NCI-H1417 treated with DMSO at 0.1 percent for 48 hours (cell line): ENCODE measurements at places on chromosomes 4 and X.

- DNase-seq = no peak
Measured at GRCh38 chr4:171031338-171031737, 781.9 kb upstream of the GALNTL6 start.

DNA sequence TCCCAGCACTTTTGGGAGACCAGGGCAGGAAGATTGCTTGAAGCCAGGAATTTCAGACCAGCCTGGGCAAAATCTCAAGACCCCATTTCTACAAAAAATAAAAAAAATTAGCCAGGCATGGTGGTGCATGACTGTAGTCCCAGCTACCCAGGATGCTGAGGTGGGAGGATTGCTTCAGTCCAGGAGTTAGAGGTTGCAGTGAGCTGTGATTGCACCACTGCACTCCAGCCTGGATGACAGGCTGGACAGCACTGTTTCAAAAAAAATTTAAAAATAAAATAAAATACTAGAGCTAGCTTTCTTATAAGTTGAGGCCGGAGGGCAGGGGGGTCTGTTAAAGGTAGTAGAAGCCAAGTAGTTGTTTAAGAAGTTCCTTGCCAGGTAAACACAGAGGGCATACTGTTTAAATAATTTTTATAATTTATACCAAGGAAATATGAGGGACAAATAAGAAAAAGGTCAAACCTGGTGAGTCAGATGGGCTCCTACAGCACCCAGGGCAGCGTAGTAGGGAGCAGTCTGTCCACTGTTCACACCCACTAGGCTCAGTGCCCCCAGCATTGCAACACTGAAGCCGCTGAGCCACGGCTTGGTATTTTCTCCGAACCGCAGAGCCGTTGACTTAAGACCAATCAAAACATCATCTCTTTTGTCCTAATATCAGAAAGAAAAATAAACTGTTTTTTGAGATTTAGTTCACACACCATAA lies 17.3 kb downstream of the COQ2 start:
- DNase-seq = no peak

GRCh38 chr4:113745711-113746110 lies 15.8 kb downstream of the CAMK2D start:
- no peak for DNase-seq

DNA sequence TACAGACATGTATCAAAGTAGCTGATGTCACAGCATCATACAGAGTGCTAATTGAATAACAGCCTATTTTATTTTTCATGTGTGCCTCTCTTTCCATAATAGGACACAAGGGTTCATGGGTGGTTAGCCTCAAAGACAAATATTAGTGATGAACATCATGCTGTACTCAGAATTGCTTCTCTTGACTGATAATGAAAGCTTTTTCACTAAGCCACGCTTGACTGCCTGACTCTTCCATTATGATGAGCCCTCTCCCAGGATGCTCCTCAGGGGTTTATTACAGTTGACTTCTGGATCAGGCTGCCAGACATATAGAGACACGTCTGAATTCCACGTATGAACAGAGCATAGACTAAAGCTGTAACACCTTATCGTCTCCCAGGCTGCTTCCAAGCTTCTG lies 2757.5 kb downstream of the PCDH7 start:
- no peak for DNase-seq

DNA sequence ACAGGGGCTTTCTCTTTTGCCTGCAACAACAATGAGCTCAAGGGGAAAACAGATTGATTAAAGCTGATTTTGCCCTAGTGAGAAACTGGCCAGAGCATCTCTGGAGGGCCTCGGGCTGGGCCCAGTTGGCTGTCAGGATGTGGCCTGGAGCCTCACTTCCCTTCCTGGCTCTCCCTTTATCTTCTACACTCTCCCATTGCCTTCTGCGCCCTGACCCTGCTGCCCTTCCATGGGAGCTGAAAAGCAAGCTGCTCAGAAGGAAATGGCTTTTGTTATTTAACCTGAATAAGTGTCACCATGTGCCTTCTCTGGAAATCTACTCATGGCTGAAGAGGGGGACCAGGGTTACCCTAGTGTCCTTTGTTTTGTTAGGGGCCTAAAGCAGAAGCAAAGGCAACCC lies 43.8 kb downstream of the NHSL2 start:
- no peak for DNase-seq

- no peak for DNase-seq
Measured at GRCh38 chrX:123159403-123159802, 24.7 kb upstream of the GRIA3 start.

GRCh38 chrX:105260291-105261043 lies 40.0 kb upstream of the TEX13A start:
- DNase-seq = no peak

DNA sequence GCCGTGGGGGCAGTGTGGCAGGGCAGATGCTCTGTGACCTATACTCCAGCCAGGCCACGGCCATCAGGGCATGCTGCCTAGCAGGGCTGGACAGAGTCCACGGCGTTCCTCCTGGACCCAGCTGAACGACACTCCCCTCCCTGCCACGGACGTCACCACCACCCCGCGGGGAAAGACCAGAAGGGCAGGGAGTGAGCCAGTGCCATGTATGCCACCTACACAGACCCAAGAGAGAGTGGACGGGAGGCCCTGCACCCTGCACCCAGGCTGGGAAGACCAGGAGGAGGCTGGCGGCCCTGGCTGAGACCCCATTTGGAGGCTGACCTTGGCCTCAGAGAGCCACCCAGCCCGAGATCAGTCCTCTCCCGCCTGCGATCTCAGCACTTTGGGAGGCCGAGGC lies 101.9 kb downstream of the FAM53A start:
- no peak for DNase-seq

DNA sequence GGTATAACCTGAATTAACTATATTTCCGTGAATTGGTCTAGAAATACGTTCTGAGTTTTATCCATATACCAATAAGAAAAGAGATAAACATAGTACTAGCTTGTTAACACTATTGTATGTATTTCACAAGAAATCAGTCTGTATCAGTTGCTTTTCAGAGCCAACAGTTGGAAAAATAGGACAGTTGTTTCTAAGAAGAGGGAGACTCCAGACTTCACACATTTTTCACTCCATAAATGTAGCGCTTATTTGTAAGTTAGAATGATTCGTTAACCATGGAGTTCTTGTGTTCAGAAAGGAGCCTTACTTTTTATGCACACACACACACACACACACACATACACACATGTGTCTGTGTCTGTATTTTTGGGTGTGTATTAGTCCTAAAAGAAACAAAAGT lies 376.7 kb upstream of the SMIM31 start:
- no peak for DNase-seq

DNA sequence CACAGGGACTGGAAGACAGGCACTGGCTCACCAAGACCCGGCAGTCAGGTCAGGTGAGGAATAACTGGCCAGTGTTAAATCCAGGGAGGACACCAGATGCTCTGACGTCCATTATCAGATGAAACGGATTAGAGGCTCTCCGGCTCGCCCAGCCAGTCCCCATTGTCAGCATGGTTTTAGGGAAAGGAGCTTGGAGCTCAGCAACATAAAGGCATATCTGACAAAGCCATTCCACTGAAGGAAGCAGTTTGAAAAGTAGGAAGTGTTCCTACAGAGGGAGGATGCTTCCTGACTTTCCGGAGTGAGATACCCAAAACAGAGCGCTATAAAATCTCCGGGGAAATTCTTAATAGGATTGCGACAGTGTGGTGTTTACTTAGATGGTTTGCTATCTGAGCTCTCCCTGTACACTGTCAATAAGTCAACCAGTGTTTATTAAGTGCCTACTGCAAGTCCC lies 14.8 kb downstream of the NDNF start:
- no peak for DNase-seq

GRCh38 chrX:15914486-15914885 lies 59.9 kb upstream of the AP1S2 start:
- DNase-seq = no peak

- DNase-seq = no peak
Measured at GRCh38 chrX:32948130-32948529, 263.2 kb downstream of the DMD start.

DNA sequence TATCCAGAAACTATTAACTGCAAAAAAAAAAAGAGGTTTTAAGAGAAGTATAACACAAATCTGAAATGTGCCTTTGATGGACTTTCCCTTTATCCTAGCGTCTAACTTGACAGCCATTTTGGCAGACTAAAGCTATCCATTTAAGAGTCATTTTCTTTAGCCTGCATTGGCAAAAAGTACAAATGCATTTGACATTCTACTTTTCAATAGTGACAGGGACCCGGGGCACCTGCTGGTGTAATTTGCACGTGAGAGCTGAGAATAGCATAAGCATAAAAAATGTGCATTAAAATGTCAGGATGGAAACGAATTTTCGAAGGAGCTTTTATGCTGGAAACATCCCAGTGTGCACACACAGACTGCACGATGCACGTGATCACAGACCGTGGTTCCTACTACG lies 91.9 kb downstream of the DHRSX start:
- no peak for DNase-seq

GRCh38 chrX:119489212-119490074 lies 21.2 kb downstream of the SLC25A5 start:
- DNase-seq = no peak

GRCh38 chr4:181350615-181351415 lies 892.4 kb upstream of the TENM3 start:
- no peak for DNase-seq

DNA sequence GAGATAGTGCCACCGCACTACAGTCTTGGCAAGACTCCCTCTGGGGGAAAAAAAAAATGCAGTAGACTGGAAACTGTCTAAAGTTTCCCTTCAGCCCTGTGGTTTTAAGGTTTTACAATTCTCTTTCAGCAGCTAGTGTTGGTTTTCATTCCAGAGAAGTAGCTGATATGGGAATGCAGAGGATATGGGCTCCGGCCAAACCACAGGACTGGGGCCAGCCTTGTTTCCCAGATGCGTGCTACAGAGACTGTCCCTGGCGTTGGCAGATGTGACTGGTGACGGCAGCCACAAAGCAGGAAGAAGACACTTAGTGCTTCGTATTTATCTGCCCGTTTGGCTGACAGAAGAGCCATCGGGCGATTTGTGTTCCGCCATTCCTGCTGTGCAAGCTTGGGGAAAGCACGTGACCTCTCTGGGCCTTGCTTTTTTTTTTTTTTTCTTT lies 43.2 kb downstream of the ZBTB49 start:
- DNase-seq = no peak

GRCh38 chrX:115487608-115488007 lies 73.4 kb upstream of the PLS3 start:
- DNase-seq = no peak

DNA sequence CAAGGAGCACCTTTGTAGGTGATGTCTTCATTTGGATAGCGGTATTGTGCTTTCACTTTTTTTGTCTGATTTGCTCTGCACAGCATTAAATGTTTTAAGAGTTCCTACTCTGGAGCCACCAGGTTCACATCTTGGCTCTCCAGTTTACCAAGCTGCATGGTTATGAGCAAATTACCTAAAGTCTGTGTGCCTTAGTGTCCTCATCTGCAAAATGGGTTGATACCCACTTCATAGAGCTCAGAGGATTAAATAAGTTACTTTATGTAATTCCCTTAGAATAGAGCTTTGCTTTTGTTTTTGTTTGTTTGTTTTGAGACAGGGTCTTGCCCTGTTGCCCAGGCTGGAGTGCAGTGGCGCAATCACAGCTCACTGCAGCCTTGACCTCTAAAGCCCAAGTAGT lies 58.2 kb downstream of the UBE2K start:
- DNase-seq = no peak

- no peak for DNase-seq
Measured at GRCh38 chrX:108198420-108198819, 106.8 kb downstream of the ATG4A start.

- DNase-seq = no peak
Measured at GRCh38 chr4:4572821-4573220, 31.0 kb upstream of the STX18 start.

DNA sequence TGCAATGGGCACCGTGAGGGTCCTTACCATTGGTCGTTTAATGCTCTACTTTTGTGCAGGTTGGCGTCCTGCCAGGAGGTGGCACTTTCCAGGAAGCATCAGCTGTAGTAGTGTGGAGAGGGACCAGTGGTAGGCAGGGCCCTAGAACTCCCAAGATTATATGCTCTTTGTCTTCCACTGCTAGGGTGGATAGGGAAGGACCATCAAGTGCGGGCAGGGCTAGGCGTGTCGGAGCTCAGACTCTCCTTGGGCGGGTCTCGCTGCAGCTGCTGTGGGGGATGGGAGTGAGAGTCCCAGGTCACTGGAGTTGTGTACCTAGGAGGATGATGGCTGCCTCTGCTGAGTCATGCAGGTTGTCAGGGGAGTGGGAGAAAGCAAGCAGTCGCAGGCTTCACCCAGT lies 134.7 kb downstream of the KLF8 start:
- no peak for DNase-seq

DNA sequence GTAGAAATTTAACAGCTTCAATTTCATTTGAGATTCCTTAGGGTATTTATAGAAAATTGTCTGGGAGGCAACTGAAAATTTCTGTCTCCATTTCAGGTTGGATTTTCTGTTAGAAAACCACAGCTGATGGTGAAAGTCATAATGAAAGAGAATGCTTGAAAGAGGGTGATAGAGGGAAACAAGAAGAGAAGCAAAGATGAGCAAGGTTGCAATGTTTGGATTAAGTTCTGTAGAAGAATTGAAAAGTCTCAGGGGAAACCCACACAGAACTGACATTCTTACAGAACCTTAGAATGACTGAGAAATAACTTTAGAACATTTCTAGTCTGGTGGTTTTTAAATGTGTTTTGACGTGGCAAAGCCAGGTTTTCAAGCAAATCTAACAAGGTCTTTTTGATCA lies 14.7 kb downstream of the GBA3 start:
- no peak for DNase-seq

- no peak for DNase-seq
Measured at GRCh38 chrX:34546366-34546765, 110.7 kb downstream of the TMEM47 start.

- DNase-seq = no peak
Measured at GRCh38 chr4:8182858-8183725, 16.0 kb upstream of the SH3TC1 start.

DNA sequence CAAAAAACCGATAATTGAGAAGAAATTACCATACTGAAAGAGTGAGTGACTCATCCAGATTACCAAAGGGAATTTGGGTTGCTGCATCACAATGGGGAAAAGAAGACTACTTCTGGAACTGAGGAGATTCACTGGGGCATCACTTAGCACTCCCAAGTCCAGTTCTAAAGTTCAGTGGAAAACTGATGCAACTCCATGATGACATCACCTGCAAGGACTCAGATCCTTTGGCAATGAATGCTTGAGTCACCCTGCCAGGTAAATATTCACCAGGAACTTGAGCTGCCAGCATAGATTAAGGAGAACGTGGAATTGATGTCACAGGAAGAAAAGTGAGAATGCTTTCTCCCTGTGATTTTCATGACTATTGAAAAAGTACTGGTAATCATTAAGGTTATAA lies 32.0 kb upstream of the SMIM10L2A start:
- DNase-seq = no peak

DNA sequence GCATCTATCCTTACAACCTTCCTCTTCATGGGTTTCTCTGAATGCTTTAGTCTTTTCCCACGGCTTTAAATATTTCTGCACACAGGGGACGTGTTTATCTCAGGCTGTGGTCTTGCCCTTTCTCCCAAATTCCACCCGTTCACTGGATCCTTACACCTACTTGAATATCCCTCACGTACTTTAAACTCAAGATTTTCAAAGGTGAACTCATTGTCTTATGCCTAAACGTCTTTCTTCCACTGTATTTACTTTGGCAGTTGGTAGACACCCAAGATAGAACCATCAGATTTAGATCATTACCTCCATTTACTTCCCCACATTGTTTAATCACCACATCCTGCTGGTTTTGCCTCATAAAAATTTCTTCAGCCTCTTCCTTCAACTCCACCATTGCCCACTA lies 269.2 kb downstream of the CBLL2 start:
- DNase-seq = no peak

GRCh38 chr4:184503869-184504300 lies 29.5 kb upstream of the IRF2 start:
- no peak for DNase-seq
